T follicular helper cell (primary cell): ENCODE measurements at places on chromosomes 7 and 10.

DNA sequence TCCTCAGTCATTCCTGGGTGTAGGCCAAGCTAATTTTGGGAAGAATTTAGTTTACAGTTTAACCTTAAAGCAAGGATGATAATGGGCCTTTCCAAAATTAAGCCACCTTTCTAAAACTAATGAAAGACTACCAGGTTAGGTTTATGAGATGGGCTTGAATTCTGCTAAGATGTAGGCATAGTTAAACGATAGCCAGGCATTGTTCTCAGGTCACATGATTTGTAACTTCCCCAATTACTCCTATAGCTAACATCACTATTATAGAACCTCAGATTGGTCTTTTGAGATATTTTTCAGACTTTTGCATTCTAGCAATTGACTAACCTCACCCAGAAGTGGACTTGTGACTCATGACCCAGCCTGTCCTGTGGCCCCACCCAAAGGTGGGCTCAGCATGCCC lies 7.0 kb upstream of the NUB1 start:
- DNase-seq = no peak

GRCh38 chr7:80859272-80859970 lies 59.4 kb downstream of the SEMA3C start:
- DNase-seq = no peak

DNA sequence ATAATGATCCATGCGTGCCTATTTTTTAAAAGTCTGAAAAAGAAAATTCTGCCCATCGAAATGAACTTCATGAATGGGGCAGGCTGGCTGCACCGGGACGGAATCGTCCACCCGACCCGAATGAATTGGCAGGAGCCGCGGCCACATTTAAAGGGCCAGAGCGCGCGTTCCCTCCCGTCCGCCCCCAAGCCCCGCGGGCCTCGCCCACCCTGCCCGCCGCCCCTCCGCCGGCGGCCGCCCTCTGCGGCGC lies 319 bp upstream of the GATA3 start:
- no peak for DNase-seq

GRCh38 chr7:148344406-148344805 lies 246.2 kb upstream of the C7orf33 start:
- DNase-seq = no peak

GRCh38 chr10:125827133-125827532 lies 3.8 kb downstream of the BCCIP start:
- DNase-seq = no peak

- no peak for DNase-seq
Observed at GRCh38 chr7:30816645-30817370, 45.6 kb downstream of the MINDY4 start.

DNA sequence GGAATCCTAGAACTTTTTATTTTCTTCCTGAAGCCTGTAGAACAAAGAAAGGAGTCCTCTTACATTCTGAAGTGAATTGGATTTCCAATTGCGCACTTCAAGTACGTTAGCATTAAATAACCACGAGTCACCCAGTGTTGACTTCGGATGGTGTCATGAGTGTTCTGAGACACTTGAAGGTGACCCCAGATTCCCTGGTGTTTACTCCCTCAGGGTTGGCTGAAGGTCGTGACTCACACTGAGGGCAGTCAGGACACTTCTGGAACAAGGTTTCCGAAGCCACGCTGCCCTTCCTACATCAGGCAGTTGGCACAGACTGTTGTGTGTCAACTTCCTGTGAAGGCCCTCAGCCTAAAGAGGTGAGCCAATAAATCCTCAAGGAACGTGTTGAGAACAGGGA lies 186.6 kb upstream of the CELF2 start:
- DNase-seq = no peak

- no peak for DNase-seq
Observed at GRCh38 chr7:116433246-116433645, 66.3 kb upstream of the CAV2 start.

GRCh38 chr10:132597654-132598053 lies 60.1 kb downstream of the INPP5A start:
- no peak for DNase-seq

DNA sequence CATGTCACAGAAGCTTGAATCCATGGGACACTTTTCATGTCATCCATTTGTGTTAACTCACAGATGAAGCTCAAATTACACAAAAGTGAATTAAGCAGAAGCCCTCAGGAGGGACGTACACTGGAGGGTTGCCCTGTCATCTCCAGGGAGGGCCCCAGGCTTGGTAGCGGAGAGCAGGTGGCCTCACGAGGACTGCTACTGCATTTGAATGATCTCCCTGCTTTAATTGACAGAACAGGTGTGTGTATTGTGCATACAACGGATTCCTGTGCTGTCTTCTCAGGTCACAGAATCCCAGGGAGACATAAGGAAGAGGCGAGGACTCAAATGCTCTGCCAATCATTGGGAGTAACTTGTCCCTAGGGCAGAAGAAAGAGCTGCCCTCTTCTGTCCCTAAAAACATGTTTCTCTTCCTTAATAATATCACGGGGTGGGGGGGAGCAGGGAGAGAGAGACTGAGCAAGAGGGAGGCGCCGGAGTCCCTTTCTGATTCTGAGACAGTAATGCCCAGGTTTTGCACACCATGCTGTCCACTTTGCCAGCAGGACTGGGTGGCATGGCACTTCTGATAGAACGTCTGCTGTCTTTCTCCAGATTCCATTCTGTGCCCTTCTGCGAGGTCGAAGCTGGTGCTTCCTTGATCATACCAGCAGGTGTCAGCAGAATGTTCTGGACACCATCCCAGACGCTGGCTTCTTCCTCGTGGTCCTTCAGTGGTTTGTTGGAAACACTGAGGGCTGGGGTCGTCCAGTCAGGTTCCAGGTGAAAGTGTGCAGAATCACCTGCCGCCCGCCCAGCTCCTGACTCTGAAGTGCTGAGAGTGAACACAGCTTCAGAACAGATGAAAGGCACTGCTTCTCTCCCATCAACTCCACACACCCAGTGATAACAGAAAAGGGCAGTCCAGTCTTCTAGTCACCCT lies 26.2 kb upstream of the RASGEF1A start:
- no peak for DNase-seq

GRCh38 chr10:125868372-125868975 lies 12.6 kb downstream of the DHX32 start:
- DNase-seq = peak; percentile 5

DNA sequence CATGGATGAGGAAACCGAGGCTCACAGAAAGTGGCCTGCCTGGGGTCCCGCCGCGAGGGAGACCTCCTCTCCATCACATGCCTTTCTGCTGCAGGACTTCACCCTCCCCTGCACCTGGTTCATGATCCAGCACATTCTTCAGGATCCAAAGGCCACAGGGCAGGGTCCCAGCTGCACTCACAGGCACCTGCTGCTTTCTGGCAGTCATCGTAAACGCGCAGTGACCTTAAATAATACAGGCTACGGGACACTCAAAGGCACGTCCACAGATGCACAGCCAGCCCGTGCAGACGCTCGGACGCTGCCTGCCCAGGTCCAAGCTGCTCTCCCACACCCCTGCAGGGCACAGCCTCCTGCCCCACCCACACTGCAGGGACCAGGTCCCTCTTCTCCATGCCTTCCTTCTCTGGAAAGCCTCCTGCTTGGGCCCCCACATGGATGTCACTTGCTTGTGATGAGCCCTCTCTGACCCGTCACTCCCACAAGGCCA lies 49.9 kb downstream of the CALML3 start:
- DNase-seq = no peak

DNA sequence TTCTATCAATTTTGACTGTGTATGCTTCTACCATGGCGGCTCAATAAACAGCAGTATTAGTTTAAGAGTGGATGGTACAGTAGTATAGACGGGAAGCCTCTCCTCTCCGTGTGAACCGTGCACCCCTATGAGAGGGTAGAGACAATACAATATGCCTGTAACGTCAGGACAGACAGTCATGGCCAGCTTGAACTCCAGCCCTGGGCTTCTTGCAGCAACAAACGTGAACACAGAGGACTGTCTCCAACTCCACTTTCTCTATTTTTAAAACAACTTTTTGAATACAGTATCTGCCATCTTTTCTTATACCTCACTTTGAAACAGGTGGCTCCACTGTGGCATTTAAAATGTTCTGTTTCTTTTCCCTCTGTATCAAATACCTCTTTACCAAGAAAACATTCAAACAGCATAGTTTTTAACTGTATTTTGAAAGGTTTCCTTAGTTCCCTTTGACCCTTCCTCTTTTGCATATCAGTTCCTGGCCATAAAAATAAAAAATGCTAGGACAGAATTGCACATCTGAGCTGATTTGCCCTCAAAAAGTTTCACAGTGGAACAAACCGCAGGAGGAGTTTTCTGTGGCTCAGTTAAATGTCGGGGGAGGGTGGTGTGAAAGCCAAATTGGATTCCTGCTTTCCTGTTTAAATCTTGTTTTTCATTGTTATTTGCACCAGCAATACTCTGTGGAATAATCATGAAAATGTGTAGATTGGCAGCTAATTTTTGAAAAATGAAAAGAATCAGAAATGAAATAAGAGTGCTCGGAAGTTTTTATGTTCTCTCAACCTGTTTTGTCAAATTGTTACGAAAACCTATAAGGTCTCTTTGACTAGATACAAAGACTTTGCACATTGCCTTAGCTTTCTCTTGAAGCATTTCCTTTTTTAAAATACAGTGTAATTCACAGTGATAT lies 8.0 kb downstream of the IKZF1 start:
- DNase-seq = no peak

GRCh38 chr10:34698248-34698831 lies 116.8 kb downstream of the PARD3 start:
- DNase-seq = no peak

GRCh38 chr10:80501913-80502521 lies 35.7 kb upstream of the SH2D4B start:
- no peak for DNase-seq

DNA sequence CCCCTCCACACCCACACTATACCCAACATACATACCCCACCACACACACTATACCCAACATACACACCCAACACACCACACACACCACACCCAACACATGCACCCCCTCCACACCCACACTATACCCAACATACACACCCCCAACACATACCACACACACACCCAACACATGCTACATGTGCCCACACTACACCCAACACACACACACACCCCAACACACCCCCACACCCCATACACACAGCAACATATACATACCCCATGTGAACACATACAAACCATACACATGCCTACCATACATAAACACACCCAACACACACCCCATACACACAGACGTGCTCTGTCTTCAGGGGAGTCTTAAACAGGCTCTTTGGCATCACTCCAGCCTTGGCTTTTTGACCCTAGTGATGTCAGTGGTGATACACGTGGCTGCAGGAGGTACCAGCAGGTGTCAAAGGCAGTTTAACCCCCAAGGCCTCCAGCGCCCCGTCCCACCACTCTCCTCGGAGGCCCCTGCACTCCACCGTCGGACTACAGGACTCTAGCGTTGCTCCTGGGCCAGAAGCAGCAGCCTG lies 73.4 kb downstream of the HIPK2 start:
- DNase-seq = no peak

DNA sequence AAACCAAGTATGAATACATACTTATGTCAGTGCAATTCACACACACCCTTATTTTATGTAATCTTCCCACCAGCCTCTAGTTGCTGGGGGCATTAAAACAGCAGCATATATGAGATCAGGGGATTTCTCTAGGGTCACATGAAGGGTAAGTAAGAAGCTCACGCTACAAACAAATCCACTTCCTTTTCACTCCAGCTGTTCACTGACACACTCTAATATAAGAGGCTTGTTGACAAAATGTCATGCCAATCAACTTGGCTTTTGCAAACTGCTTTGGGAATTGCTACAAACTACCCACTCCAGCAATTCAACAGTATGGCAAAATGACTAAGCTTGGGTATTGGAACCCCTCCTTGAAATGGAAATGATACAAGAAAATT lies 10.3 kb downstream of the FAM3C start:
- no peak for DNase-seq

GRCh38 chr7:111871283-111871682 lies 309.0 kb upstream of the IMMP2L start:
- no peak for DNase-seq

DNA sequence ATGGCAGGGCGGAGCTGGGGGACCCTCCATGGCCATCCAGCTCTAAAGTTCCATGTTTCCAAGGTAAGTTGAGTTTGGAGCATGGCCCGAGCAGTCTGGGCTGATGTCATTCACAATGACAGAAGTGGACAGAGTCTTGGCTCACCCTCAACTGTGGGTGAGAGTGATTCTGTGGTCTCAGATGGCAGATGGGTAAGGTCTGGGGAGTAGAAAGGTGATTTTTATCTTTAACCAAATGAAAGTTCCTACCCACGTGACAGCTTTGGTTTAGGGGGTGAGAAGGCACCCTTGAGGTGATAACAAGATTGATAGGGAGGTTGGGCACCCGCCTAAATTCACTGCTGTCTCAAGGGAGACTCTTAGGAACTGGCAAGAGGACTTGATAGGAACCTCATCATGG lies 57.6 kb upstream of the PDZD8 start:
- no peak for DNase-seq

DNA sequence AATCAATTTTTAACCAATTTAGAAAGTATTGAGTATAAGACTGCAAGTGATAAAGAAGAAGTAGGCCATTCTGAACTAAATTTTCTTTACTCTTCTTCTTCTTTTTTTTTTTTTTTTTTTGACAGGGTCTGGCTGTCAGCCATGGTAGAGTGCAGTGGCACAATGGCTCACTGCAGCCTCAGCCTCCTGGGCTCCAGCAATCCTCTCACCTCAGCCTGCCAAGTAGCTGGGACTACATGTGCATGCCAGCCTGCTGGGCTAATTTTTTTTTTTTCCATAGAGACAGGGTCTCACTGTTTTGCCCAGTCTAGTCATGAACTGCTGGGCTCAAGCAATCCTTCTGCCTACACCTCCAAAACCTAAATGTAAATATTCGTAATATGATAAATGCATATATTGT lies 63.2 kb downstream of the DGKB start:
- no peak for DNase-seq

- DNase-seq = no peak
Observed at GRCh38 chr7:126001349-126001748, 1071.7 kb upstream of the POT1 start.

GRCh38 chr10:16909961-16910792 lies 93.0 kb upstream of the RSU1 start:
- DNase-seq = no peak

GRCh38 chr7:48643431-48644013 lies 280.8 kb upstream of the CDC14C start:
- no peak for DNase-seq
